Stimulated activated CD8-positive, alpha-beta memory T cell treated with anti-CD3 and anti-CD28 coated beads, Interleukin-7, amount 100 ng/mL, for 1 hour (primary cell): ENCODE measurements at places on chromosomes 2 and 18.

DNA sequence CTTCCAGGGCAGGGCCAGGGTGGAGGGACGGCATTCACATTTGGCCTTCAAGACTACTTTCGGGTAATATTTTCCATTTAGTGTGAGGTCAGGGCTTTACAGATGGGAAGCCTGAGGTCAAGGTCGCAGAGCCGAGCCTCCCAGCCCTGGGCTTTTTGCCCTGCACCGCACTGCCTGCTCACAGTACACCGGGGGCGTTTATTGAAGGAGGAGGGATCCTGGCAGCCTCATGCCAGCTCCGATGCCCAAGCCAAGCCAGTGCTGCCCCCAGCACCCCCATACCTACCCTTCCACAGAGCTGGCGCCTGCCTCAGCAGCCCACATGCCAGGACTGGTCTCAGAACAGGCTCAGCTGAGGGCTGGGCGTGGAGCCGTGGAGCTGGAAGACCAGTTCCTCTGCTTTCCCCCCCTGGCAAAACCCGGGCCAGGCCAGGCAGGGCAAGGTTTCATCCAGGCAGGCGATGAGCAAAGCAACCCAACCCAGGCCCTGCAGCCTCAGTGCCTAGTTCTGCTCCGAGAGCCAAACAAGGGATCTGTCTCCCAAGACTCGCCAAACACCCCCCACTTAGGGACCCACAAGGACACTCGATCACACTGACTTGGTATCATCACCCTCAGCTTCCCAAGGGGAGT lies 11.9 kb downstream of the SDC1 start:
- DNase-seq, result no peak

- DNase-seq, result no peak
These were observed 795.2 kb upstream of the ID2 start for GRCh38 chr2:7886666-7887065.

DNA sequence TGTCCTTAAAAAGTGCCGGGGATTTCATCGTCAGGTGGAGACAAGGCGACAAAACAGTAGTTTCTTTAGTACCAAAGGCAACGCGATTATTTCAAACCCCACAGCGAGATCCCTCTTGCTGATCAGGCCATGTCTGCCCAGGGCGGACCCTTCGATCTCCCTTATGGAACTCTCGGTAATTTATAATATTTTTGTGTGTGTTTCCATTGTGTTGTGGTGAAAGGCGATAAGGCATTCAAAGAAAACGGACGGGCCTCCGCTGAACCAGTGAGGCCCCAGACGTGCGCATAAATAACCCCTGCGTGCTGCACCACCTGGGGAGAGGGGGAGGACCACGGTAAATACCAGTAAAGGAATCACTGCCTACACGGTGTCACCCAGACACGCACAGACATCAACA lies 1.4 kb upstream of the GAD1 start:
- no peak for DNase-seq

DNA sequence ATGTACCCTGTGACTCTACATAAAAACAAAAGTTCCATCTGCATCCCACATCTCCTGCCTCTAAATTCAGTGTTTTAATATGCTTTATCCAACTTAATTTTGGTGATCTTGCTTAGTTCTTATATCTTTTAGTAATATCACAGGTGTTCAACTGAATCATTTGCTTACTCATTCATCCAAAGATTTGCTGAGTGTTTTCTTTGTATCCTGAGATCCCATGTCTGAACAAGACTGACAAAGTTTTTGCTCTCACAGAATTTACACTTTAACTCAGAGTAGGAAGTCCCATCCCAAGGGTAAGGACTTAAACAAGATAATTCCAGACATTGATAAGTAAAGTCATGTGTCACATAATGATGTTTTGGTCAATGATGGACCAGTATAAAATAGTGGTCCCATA lies 87.0 kb downstream of the FSIP2 start:
- no peak for DNase-seq

GRCh38 chr2:174750923-174751441 lies 13.3 kb downstream of the CHRNA1 start:
- no peak for DNase-seq

GRCh38 chr2:189782221-189782671 lies 1.9 kb downstream of the ORMDL1 start:
- no peak for DNase-seq

DNA sequence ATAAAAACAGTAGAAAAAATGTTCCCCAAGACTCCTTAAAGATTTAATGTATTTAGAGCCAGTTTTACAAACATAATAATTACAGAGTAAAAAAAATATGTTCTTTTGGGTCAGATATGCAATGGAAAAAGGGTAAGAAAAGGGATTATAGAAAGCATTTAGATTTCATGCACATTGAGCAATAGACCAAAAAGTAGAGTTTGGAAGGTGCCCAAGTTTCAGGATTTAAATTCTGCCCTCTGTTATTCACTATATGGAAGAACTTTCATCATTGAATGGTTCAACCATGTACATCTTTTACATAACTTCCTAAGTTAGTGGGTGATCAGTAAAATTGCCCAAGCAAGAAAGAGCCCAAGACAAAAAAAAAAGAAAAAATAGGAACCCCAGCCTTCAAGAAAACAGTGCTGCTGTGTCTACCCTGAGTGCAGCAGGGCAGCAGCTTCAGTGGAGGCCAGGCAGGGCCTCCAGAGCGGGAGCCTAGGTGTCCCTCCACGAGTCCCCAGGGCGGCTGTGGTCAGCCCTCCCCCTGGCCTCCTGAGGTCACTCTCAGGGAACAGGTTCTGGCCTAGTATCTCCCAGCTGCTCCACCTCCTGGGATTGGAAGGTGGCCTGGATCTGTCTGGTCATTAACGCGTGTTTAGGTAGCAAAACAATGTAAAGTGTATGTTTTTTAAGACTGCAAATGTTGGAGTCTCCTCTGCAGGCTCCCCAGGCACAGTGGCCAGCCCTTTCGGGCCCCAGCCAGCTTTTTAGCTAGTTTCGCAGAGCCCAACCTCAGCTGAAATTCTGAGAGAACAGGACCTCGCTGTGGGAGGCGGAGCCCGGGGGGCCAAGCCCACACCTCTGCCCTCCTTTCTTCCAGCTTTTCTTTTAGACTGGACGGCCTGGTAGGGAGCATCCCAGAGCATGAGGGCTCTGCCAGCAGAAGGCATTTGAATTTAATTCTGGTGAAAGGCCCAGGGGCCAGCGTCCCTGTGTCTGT lies 77.3 kb downstream of the TEX51 start:
- DNase-seq, result no peak

- no peak for DNase-seq
These were observed 68.7 kb downstream of the DNAJC10 start for GRCh38 chr2:182784777-182785176.
